Naive thymus-derived CD8-positive, alpha-beta T cell (primary cell): ENCODE measurements at places on chromosomes 1 and 21. TPM values are rescaled to one million over a fixed set of nuclear protein-coding genes. Genes with fewer than 3 reads are reported as not detected.

DNA sequence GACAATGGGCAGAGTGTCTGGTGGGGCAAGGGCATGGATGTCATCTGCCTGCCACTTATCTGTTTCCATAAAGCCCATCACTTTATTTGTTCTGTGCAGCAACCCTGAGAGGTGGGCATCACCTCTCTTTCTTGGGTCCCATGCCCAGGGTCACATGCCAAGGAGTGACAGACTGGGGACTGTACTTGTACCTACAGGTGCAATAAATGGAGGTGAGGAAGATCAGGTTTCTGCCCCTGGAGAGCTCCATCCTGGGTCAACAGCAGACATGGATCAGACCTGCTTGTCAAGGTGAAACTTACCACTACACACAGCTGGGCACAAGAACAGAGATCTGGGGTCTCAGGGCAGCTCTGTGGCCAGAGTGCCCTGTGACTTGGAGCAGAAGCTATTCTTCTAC is 18.4 kb upstream of the PRDM16 start:
- no peak for DNase-seq

- DNase-seq = no peak
These were observed 5.7 kb downstream of the LAMB3 start for GRCh38 chr1:209646558-209646957.

- peak; percentile 5 for DNase-seq
These were observed 122.0 kb downstream of the LMO4 start for GRCh38 chr1:87450615-87451209.

Gene AQP10
- not detected for total RNA-seq

- no peak for DNase-seq
These were observed 1156.6 kb downstream of the PLA2G4A start for GRCh38 chr1:187985145-187985896.

DNA sequence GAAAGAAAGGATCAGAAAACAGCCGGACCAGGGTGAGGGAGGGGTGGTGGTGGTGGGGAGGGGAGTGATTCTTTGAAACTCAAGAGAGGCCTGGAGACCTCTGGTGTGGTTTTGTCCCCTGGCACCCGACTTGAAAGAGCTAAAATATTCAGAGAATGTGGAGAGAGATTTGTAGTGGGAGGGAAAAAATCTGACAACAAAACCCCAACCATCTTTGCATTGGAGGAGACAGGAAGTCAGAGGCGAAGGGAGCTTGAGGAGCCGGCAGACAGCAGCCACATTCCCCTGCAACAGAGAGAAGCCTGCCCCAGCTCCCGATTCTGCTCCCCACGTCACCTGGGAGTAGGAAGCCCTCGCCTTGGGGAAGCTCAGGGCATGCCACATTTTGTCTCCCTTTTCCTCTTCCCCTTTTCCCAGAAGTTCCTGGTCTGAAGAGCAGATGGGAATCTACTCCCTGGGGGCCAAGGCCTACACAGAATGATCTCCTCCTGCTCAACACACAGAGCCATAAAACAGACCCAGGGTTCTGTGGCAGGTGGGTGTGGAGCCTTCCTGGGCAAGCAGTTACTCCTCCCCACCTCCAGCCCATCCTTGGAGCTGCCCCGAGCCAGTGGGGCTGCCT is 84.9 kb downstream of the ITPKB start:
- no peak for DNase-seq

DNA sequence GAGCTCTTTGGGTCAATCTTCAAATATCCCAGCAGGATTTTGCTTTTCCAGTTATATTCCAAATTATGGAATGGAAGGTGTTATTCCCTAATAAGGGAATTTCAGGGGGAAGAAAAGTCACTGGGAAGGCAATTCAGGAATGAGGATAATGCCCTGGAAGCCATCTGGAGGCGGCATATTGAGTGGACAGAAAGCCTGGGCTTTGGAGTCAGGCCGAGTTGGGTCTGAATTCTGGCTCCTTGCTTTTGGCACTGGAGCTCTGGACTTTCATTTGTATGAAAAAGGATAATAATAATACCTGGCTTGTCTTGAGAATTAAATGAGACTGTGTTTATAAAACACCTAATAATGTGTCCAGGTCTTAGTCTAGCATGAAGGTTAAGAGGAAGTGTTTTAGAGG is 16.5 kb downstream of the GREM2 start:
- DNase-seq = no peak
